Natural killer cell treated with Interleukin-12 subunit alpha and Interleukin-12 subunit beta and Interleukin-15 and Interleukin-18, amount 100 ng/mL, for 72 hours (primary cell): ENCODE measurements at places on chromosomes 4 and X.
A peak's percentile ranks its signal among the peaks of the same experiment; 100 is the strongest.

DNA sequence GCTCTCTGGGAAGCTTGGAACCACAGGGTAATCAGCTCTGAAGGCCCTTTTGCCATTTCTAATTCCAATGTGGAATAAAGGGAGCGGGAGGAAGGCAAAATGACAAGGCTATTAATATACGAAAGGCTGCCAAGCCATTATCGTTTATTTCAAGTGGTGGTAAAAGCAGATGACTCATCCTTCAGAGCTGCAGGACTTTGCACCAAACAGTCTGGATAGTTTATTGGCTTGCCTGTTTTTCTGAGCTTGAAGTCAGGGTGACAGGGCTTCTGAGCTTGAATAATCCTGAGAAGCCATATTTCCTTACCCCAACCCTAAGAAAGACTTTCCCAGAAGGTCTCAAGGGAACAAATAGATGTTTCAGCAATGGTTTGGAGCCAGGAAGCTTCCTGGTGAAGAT, 7.7 kb upstream of the GABRE start:
- DNase-seq, result no peak

- no peak for DNase-seq
Observed at GRCh38 chr4:629915-630641, 4.7 kb downstream of the PDE6B start.

GRCh38 chrX:100748108-100748507, 16.2 kb upstream of the SYTL4 start:
- no peak for DNase-seq

DNA sequence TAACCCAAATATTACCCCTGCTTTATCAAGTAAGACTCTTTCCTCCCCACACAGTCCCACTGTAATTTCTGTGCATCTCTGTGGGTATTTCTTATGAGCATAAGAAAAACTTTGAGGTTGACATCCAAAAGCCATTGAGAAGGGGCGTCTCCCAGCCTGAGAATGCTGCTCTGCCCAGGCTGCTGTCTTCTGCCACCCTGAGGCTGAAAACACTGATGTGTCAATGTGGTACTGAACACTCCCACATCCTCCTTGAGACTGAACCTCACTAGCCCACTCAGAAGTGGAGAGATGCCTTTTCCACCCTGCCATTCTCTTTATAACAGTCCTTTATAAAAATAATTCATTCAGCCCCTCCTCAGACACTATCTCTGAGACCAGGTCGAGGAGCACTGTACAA, 120.8 kb downstream of the SMIM20 start:
- DNase-seq, result no peak

DNA sequence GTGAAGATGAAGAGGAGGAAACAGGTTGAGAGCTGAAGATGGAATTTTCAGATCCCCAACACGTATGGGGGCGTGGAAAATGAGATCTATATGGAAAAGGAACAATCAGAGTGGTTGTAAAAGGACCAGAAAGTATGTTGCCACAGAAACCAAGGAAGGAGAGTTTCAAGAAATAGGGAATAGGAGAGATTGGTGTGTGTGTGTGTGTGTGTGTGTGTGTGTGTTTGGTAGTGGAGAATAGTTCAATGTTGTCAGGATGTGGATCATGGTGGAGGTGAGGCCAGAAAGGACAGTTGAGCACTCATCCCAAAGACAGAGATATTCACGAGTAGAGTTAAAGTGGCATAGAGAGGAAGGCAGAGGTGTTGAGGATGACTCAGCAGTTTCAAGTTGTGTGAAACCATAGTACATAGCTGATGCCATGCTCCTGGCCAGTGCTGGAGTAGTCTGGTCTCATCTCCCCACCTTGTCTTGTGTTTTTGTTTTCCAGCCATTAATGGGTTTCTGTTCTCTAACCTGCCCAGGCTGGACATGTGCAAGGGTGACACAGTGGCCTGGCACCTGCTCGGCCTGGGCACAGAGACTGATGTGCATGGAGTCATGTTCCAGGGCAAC, 36.1 kb downstream of the HEPH start:
- no peak for DNase-seq

GRCh38 chr4:17630228-17630627, 15.8 kb downstream of the MED28 start:
- no peak for DNase-seq

- DNase-seq, result no peak
Observed at GRCh38 chrX:32545101-32545500, 666.2 kb downstream of the DMD start.

DNA sequence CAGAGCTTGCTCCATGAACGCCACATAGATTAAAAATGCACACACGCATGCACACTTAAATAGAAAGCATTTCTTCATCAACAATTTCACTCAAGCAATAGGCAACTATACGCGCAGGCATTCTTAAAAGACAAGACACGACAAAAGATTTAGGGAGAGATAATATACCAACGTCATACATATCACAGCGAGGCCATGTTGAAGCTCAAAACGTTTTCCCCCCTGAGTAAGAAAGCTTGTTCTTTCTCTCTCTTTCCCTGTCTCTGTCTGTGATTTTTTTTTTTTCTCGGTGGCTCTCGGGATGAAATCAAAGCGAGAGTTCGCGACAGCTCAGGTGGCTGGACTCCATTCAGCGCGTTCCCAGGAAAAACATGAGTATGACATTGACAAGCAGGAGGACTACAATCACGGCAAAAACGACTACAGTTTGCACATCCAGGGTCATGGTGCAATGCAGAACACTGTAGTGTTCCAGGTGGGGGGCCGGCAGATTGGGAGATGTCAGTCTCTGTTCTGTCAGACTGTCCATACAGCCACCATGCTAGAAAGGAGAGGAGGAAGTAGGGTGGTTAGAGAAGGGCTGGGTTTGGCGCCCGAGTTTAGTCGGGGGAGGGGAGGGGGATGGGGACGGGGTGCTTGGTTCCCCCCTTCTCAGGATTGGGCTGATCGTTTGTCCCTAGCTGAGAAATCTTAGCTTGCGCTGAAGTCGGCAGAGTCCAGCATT, 30.7 kb downstream of the ARHGEF9 start:
- no peak for DNase-seq

GRCh38 chr4:123556526-123556925, 159.9 kb downstream of the SPRY1 start:
- DNase-seq, result no peak

DNA sequence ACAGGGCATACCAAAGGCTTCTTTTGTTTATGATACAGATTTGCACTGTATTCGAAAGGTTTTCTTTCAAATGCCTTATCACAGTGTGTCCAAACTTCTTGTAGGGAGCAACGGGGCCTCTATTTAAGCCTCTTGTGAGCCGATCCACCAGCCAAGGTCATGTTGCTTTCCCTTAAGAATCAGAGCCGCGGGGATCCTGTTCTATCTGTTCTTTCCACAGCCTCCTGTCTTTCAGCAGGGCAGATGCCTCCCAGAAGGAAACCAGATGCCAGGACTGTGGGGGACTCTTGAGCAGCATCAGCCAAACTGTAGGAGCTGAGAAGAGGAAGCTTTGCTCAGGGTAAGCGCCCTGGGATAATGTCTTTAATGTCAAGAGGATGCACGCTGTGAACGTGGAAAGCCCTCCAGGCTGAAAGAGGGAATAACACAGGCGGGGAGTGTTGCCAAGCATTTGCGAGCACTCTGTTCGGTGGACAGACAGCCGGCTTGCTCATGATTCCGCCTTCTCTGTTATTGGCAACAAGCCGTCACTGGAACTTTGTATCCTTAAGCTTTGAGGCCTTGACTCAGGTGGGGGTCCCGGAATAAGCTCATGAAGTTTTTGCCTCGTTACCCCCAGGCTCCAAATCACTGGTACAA, 279.8 kb upstream of the FRG1 start:
- no peak for DNase-seq

DNA sequence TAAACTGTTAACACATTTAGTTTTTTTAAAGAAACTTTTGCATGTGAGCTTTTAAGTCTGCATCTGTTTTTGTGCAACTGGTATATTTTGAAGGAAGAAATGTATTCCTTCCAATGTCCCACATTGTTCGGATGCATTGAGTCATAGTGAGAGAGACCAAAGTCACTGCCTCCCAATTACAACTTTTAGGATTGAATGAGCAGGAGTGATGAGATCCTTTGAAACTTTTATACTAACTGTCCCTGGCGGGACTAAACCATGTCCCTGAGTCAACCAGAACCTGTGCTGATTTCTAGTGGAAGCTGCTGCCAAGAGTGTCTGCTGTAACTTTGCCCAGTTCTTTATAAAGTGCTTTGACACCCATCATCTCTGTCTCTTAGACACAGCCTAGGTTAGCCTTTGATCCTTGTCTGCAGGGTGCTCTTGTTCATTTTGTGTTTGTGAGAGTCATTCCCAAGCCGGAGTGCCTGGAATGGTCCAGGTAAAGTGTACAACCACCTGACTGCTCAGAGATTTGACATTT, 122.7 kb downstream of the ZNF518B start:
- DNase-seq, result no peak

DNA sequence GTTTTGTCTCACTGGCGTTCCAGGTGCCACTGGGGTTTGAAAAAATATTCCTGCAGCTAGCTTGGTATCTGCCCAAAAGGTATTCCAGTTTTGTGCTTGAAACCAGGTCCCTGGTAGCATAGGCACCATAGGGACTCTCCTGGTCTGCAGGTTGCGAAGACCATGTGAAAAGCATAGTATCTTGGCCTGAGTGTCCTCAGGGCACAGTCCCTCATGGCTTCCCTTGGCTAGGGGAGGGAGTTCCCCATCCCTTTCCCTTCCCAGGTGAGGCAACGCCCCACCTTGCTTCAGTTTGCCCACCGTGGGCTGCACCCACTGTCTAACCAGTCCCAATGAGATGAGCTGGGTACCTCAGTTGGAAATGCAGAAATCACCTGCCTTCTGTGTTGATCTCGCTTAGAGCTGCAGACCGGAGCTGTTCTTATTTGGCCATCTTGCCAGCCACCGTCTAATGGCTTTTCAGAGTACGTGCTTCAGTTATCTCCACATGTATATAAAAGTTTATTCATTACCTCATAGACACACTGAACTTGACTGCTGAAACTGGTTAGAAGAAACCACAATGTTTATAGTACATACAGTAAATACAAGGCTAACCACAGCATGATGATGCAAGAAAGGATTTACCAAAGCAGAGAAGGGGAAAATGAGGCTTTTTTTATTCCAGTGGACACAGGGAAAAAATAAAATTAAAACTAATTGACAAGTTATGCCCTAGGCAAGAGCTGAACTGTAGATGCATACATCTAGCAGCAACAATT, 10.6 kb downstream of the PBDC1 start:
- DNase-seq, result no peak

DNA sequence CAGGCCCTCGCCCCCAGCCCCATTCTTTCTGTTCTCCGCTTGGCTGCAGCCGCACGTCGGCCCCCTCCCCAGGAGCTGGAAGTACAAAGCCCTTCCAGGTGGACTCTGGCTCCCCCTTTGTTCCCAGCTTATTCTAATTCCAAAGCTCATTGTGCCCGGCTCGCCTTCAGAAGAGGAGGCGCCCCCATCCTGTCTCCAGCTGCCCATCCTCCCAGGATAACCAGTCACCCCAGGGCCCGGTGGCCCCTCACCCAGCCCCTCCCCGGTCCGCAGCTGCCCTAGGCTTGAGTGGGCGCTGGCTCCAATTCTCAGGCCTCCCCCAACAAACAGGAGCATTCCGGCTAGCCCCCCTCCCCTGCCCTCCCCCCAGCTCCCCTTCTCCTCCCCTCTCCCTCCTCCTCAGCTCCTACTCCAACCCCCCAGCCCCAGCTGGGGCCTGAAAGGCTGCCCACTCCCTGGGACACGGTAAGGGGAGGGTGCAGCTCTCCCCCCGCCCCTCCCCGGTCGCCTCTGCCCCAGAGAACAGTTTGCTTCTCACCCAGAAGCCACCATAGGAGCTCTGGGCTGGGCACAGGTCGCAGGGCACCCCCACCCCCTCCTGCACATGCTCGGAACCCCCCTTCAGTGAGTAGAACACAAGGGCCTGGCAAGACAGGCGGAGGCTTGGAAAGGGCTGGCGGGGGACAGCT, 3.1 kb upstream of the SLC6A8 start:
- DNase-seq, result peak; percentile 37

- no peak for DNase-seq
Observed at GRCh38 chr4:8737075-8737474, 134.6 kb downstream of the HMX1 start.

GRCh38 chr4:78569306-78569821, 17.8 kb downstream of the ANXA3 start:
- no peak for DNase-seq

GRCh38 chr4:140243278-140243753, 89.3 kb upstream of the MAML3 start:
- DNase-seq, result no peak

GRCh38 chr4:119103263-119103662, 32.4 kb upstream of the MYOZ2 start:
- DNase-seq, result no peak

GRCh38 chr4:30968926-30969325, 248.8 kb downstream of the PCDH7 start:
- no peak for DNase-seq

DNA sequence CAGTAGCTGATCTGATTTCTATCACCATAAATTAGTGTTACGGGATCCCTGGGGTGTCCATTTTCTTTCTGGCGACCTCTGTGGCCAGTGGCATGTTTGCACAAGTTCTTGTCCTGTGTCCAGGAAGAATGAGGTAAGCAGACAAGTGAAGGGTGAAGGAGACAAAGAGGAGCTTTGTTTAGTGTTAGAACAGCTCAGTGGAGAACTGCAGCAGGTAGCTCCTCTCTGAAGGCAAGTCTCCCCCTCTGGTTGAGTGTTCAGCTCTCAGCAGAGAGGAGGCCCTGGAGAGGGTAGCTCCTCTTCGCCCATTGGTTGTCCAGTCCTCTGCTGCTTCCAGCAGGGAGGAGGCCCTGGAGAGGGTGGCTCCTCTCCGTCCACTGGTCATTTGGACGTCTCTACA, 47.2 kb downstream of the DMP1 start:
- no peak for DNase-seq

- DNase-seq, result no peak
Observed at GRCh38 chr4:66604192-66604591, 933.9 kb upstream of the EPHA5 start.

- peak; percentile 73 for DNase-seq
Observed at GRCh38 chrX:18983666-18984380, at the start of gene PHKA2. Gene PHKA2 (minus strand): TSS chrX:18984114. CDS start chrX:18983932, 182 bp downstream.

DNA sequence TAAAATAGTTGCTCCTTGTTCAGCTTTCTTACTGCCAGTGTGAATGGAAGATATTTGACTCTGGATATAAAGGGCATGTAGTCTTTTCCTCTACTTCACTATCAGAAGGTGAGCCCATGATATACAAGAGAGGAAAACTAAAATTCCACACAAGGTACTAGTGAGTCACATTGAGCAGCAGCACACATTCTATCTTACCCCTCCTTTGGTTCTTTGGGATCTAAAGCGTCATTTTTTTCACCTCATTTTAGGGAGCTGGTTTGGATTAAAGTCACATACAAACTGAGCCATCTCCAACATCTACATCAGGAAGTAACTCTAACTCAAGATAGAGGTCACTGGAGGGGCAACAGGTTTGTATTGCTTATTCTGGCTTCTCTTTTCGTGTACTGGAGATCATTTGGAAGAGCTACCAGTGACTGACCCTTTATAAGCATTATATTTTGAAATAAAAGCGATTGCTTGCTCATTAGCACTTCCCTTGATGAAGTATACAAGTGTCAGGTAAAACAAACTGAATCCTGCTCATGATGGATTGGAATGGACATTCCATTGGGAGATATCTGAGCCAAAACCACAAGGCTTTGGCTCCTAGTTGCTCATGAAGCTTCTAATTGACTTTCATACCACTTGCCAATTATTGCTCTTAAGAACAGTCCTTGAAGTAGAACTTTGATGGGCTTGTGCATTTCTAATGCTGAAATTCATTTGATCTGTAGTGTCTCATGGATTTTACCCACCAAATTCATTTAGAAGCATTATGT, 124.1 kb downstream of the SPCS3 start:
- no peak for DNase-seq
